BJ (cell line): ENCODE measurements at places on chromosomes 3 and 15.
A peak's percentile ranks its signal among the peaks of the same experiment; 100 is the strongest.

GRCh38 chr3:8784676-8785435 is 15.4 kb upstream of the OXTR start:
- DNase-seq = no peak

DNA sequence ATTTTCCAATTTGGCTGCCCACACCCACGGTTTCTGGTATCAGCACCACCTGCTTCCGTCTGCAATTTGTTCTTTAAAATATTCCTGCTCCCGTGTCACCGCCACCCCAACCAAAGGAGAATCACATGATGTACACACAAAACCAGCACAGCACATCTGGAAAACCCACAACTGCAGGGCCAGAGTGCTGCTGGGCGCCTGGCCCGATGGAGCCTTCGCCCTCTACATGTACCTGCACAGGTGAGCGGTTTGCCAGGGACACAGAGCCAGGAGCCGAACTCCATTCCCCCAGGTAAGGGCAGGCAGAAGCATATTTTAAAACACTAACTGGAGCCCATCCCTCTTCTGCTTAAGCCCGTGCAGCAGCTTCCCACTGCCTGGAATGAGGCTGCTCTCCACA is 75.6 kb downstream of the ADAMTS17 start:
- no peak for DNase-seq

DNA sequence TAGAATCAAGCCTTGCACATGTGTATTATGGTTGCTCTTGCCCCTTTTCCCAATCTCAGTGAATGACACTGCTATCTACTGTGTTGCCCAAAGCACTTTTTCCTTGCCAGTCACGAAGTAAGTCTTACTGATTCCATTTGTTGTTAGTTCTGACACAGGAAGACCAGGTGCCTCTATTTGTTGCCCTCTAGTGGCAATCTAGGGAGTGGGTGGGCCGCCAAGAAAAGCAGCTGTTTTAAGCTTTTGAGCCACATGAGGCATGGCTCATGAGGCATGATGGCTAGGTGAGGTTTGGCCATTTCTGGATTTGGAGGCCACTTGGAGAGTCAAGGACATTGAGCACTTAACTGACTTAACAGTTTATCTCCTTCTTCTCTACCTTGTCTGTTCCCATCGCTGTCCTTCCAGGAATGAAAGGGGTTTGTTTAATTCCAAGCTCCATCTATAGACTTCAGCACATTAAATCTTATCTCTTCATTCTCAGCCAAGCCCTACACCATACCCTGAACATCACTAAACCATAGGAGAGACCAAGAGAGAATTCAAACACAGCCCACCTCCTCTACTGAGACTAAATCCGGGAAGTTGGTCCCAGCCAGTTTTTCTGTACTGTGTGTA is 103.1 kb downstream of the HCN4 start:
- DNase-seq = no peak

- DNase-seq = peak; percentile 14
Observed at GRCh38 chr3:152969557-152970300, 134.8 kb downstream of the P2RY1 start.

DNA sequence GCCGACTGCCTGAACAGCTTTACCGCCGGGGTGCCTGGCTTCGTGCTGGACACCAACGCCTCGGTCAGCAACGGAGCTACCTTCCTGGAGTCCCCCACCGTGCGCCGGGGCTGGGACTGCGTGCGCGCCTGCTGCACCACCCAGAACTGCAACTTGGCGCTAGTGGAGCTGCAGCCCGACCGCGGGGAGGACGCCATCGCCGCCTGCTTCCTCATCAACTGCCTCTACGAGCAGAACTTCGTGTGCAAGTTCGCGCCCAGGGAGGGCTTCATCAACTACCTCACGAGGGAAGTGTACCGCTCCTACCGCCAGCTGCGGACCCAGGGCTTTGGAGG is 815 bp downstream of the SPINT1 start:
- no peak for DNase-seq

- DNase-seq = no peak
Observed at GRCh38 chr15:80107774-80108173, 45.0 kb upstream of the FAH start.

GRCh38 chr3:45143673-45144671 is 2.2 kb downstream of the CDCP1 start:
- DNase-seq = no peak

DNA sequence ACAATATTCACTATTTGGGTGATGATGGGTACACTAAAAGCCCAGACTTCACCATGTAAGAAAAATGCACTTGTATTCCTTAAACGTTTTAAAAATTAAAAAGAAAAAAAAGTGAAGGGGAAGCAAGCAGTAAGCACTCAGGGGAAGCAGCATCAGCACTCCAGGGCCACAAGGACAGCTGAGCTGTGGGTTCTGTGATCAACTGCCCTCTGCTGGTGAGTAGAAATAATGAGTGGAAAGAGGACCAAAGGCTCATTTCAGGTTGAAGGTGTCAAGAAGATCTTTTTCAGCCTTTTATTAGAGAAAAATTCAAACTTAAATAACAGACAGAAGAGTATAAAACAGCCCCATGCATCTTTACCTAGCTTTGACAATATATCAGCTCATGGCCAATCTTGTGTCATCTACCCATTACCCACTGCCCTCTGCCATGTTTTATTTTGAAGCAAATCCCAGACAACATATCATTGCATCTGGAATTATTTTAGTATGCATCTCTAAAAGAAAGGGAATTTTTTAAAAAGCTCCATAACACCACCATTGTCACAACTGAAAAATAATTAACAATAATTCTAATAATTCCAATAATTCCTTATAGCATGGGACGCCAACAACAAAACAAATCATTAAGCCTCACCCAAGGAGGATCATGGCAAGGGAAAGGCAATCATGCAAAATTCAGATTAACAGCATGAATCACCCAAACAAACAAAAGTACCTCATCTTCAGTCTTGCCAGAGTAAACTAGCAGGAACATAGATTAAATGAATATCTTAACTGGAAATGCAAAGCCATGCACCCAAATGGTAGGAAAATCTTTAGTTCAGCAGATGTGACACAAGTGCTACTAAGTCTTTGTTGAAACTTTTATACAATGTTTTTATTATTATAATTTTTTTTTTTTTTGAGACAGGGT is 42.5 kb downstream of the TAMM41 start:
- DNase-seq = no peak

- DNase-seq = no peak
Observed at GRCh38 chr3:129793319-129793718, 100.2 kb downstream of the TMCC1 start.

- DNase-seq = no peak
Observed at GRCh38 chr3:11464356-11464755, 179.4 kb downstream of the VGLL4 start.
